Panc1 (cell line): ENCODE measurements at places on chromosomes 4 and X. TPM values are rescaled to one million over a fixed set of nuclear protein-coding genes. Genes with fewer than 3 reads are reported as not detected.

DNA sequence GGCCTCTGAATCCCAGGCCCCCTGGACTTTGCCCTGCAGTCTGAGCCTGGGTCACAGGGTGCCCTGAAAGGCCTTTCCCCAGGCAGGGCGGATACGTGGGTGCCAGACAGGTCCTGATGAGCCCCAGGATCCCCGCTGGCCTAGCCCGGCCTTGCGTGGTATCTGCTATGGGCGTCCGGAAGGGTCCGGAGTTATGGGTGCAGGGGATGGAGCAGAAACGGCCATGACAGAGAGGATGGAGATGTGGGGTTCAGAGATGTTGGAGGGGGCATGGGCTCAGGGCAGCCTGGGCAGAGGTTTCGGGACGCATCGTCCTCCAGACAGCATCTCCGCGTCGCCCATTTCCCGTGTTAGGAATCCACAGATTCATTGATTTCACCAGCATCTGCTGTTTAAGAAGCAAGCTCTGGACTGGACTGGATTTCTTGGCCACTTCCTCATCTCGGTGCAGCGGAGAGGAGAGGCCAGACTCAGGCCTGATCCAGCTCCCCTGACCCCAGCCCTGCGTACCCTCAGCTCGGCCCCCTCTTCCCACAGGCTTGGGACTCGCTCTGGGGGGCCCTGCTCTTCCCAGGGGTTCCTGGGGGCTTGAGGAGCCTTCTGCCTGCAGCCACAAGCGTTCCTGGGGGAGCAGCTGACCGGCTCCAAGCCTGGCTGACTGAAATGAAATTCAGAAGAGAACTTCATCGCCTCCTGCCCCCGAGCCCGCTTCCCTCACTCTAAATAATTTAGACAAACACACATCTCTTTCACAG lies 86.9 kb upstream of the ADRA2C start:
- H3K27ac ChIP-seq, result no peak overlapping the region
- no peaks in the 10 kb centered on the region for H3K36me3 ChIP-seq
- no peaks in the 10 kb centered on the region for H3K4me1 ChIP-seq

DNA sequence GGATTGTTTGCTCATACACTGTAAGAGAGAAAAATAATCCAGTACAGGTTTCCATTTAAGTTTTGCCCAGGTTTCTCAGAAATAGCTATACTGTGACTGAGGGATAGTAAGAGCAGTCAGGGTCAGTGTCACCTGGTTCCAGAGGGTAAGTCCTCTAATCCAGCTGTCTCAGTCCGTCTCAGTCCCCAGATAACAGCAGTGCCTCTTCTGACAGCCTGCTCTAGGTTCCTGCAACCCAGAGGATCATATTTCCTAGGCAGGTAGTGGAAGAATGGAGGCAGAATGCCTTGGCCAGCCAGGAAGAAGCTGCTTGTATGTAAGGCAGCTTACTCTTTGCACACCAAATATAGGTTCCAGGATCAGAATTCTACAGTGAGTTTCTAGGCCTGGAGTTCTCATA lies 22.6 kb upstream of the GNRHR start:
- H3K27ac ChIP-seq, result no peak overlapping the region
- H3K4me3 ChIP-seq, result no peak overlapping the region
- no peaks in the 10 kb centered on the region for H3K4me1 ChIP-seq
- H3K27me3 ChIP-seq, result no peaks in the 10 kb centered on the region

- no peaks in the 10 kb centered on the region for H3K36me3 ChIP-seq
- no peak for DNase-seq
- H3K4me3 ChIP-seq, result no peak overlapping the region
- no peak overlapping the region for H3K27ac ChIP-seq
- H3K4me1 ChIP-seq, result no peaks in the 10 kb centered on the region; the same call in 1 of the 2 replicates
Observed at GRCh38 chr4:53586121-53586816, 5.0 kb downstream of the LNX1 start.

GRCh38 chr4:173478201-173478912 lies 51.7 kb downstream of the HAND2 start:
- no peak overlapping the region for H3K27ac ChIP-seq
- no peaks in the 10 kb centered on the region for H3K4me1 ChIP-seq
- H3K36me3 ChIP-seq, result no peaks in the 10 kb centered on the region
- no peaks in the 10 kb centered on the region for H3K27me3 ChIP-seq
- no peak overlapping the region for H3K4me3 ChIP-seq

DNA sequence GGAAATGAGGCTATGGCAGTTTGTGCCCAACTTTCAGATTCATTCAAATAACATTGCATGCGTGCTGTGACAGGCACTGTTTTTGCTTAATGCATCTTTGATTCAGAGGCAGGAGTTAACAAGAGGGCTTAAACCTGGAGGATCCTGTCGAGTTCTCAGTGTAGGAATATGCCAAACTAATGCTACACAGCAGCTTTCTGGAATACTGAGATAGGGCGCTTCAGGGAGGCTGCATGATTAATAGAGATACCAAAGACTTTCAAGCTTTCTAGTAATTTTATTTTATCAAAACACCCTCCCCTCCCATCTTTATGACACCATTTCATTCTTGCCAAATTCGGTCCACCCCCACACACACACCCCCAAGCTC lies 636 bp upstream of the TIMM8A start:
- peaks cover 15% of the 10 kb centered on the region for H3K4me1 ChIP-seq
- no peaks in the 10 kb centered on the region for H3K27me3 ChIP-seq
- H3K36me3 ChIP-seq, result peaks cover 4% of the 10 kb centered on the region; the same call in 1 of the 2 replicates
- peak overlapping the region; percentile 70 for H3K4me3 ChIP-seq
- H3K27ac ChIP-seq, result peak overlapping the region; percentile 98
- no peak for DNase-seq

DNA sequence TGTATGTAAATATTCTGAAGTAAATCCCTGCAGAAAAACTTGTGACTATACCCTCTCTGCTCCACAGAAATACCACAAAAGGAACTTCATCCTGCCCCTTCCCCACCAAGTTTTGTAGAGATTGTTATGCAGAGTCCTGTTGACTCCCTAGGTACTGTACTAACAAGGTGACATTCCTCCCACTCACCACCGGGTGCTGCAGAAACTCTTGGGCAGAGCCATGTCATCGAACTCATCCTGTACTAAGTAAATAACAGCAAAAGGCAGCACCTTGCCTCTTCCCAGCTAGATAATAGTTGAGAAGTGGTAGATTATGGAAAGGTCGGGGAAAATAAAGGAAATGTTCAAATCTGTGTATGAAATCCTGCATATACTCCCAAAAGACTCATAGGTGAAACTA lies 233.3 kb downstream of the STPG2 start:
- no peaks in the 10 kb centered on the region for H3K4me1 ChIP-seq
- no peak overlapping the region for H3K4me3 ChIP-seq
- H3K36me3 ChIP-seq, result no peaks in the 10 kb centered on the region
- H3K27ac ChIP-seq, result no peak overlapping the region

- no peak overlapping the region for H3K27ac ChIP-seq
- no peak for DNase-seq
- H3K4me3 ChIP-seq, result no peak overlapping the region
- no peaks in the 10 kb centered on the region for H3K36me3 ChIP-seq
- no peaks in the 10 kb centered on the region for H3K27me3 ChIP-seq
Observed at GRCh38 chr4:103268746-103269145, 70.6 kb upstream of the CENPE start.

Gene VSIG1
- total RNA-seq, result not detected

DNA sequence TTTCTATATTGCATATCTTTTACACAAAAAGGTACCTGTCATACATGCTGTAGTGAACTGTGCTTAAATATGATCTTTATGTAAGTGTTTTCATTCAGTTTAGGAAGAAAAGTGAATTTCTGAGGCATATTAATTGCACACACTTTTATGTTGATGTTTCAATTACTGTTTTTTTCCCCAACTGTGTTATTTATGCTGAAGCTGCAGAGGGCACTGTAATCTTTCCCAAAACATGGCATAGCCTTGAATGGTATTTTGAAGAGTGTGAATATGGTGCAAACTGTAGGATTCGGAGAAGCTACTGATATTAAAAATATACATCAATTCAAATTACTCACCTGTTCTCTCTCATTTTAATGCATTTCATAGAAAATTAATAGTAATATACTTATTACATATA lies 6.0 kb upstream of the CENPE start:
- no peaks in the 10 kb centered on the region for H3K27me3 ChIP-seq
- H3K27ac ChIP-seq, result no peak overlapping the region
- no peak for DNase-seq
- H3K36me3 ChIP-seq, result no peaks in the 10 kb centered on the region
- no peak overlapping the region for H3K4me3 ChIP-seq

DNA sequence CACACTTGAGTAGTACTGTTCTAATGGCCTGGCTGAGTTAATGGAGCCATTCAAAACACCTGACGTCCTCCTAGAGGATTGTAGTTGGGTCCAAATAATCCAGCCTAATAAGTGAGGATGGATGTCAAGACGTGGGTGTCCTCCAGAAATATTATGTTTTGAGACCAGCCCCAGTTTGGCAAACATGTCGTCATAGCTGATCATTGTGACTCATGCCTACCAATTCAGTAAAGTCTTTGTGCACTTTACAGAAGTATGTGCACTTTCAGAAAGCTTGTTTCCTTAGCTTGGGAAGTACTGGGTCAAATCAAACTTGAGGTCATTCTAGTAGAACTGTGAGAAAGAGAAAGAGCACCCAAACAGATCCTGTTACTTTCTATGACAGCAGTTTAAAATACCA lies 37.6 kb upstream of the GLRA2 start:
- no peaks in the 10 kb centered on the region for H3K4me1 ChIP-seq
- H3K27ac ChIP-seq, result no peak overlapping the region
- H3K36me3 ChIP-seq, result no peaks in the 10 kb centered on the region
- no peak overlapping the region for H3K4me3 ChIP-seq
- no peak for DNase-seq
- H3K27me3 ChIP-seq, result no peaks in the 10 kb centered on the region

DNA sequence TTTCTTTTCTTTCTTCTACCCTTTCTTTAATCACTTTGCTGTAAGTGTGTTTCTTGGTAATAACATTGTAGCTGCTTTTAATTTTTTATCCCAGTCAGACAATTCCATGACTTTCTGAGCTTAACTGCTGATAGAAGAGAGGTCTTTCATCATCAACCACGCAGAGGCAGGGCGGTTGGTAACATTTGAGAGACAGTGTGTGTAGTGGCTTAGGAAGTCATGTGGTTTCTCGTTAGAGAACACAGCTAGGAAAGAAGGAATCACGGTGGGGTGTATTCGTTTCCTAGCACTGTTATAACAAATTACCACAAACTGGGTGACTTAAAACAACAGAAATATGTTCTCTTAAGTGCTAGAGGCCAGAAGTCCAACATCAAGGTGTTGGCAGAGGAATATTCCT lies 11.5 kb downstream of the PRPS2 start:
- no peaks in the 10 kb centered on the region for H3K27me3 ChIP-seq
- no peaks in the 10 kb centered on the region for H3K4me1 ChIP-seq
- H3K4me3 ChIP-seq, result no peak overlapping the region
- DNase-seq, result no peak
- H3K27ac ChIP-seq, result no peak overlapping the region

Gene ANKRD50
- total RNA-seq, result 14.3 TPM

Gene UGT2B15
- total RNA-seq, result 0.13 TPM

- no peaks in the 10 kb centered on the region for H3K36me3 ChIP-seq
- no peaks in the 10 kb centered on the region; the same call in 1 of the 2 replicates for H3K27me3 ChIP-seq
- H3K27ac ChIP-seq, result no peak overlapping the region
- DNase-seq, result no peak
Observed at GRCh38 chr4:42342459-42342858, 54.8 kb upstream of the SHISA3 start.

- DNase-seq, result no peak
- no peaks in the 10 kb centered on the region for H3K4me1 ChIP-seq
- H3K27ac ChIP-seq, result no peak overlapping the region
- H3K27me3 ChIP-seq, result no peaks in the 10 kb centered on the region
Observed at GRCh38 chrX:39452401-39452800, 645.4 kb downstream of the BCOR start.

GRCh38 chr4:141713771-141714445 lies 77.5 kb downstream of the IL15 start:
- no peak for DNase-seq
- H3K27ac ChIP-seq, result no peak overlapping the region
- no peaks in the 10 kb centered on the region for H3K4me1 ChIP-seq
- no peaks in the 10 kb centered on the region for H3K27me3 ChIP-seq
- H3K36me3 ChIP-seq, result no peaks in the 10 kb centered on the region

- H3K36me3 ChIP-seq, result no peaks in the 10 kb centered on the region
- no peak overlapping the region for H3K27ac ChIP-seq
- H3K4me1 ChIP-seq, result no peaks in the 10 kb centered on the region
- H3K27me3 ChIP-seq, result no peaks in the 10 kb centered on the region
- DNase-seq, result no peak
- H3K4me3 ChIP-seq, result no peak overlapping the region
Observed at GRCh38 chr4:124290678-124291077, 421.9 kb downstream of the ANKRD50 start.

- H3K4me3 ChIP-seq, result no peak overlapping the region; the same call in 1 of the 2 replicates
- no peaks in the 10 kb centered on the region for H3K4me1 ChIP-seq
- no peaks in the 10 kb centered on the region for H3K36me3 ChIP-seq
- no peak for DNase-seq
- H3K27ac ChIP-seq, result no peak overlapping the region
Observed at GRCh38 chr4:110637408-110638088, 14.7 kb upstream of the PITX2 start.

GRCh38 chrX:73446831-73447230 lies at the start of gene CDX4:
Gene CDX4, plus strand, starts transcription at chrX:73447053. Its CDS starts 201 bp downstream, at chrX:73447254.
- no peaks in the 10 kb centered on the region for H3K36me3 ChIP-seq
- no peaks in the 10 kb centered on the region for H3K4me1 ChIP-seq
- H3K4me3 ChIP-seq, result no peak within 1 kb of the TSS
- DNase-seq, result no peak

GRCh38 chr4:39812500-39812899 lies 114.6 kb downstream of the UBE2K start:
- H3K4me3 ChIP-seq, result no peak overlapping the region
- no peaks in the 10 kb centered on the region for H3K27me3 ChIP-seq
- no peaks in the 10 kb centered on the region for H3K36me3 ChIP-seq
- H3K4me1 ChIP-seq, result peaks cover 23% of the 10 kb centered on the region
- no peak for DNase-seq

DNA sequence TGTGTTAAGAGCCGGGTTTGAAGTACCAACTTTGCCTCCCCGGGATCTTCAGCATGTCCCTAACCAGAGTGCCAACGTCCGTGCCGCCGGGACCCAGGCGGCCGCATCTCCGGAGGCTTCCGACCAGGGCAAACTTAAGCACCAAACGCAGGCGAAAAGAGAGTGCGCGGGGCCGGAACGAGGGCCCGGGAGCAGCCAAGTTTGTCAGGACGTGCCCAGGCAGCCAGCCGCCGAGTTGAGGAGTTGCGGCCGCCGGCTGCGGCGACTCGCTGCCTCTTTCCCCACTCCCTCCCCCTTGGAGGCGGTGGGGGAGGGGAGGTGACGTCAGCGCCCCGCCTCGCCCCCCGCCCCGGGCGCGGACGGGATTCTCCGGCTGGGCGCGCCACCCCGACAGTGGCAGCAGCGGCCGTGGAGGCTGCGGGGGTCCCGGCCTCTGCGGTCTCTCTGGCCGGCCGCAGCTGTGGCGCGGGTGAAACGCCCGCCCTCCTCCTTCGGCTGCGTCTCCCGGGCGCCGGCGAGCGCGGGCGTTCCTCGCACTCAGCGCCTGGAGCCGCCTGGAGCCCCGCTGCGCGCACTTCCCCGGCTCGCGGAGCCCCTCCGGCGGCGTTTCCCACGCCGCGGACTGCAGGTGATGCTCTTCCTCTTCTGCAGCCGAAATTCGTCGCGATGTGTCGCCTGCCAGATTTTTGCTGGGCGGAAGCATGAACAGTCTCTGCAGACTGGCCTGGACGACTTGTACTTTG lies 2.9 kb upstream of the FAT1 start:
- no peak for DNase-seq
- peak overlapping the region; percentile 88 for H3K4me3 ChIP-seq
- peaks cover 14% of the 10 kb centered on the region; the same call in 1 of the 2 replicates for H3K36me3 ChIP-seq
- H3K27me3 ChIP-seq, result no peaks in the 10 kb centered on the region
